ENCODE measurements at places on chromosomes 4 and X.

- DNase-seq: no peak
Observed at GRCh38 chrX:57070185-57070984, 51.0 kb downstream of the SPIN2B start.

GRCh38 chr4:15400226-15400625, 27.6 kb upstream of the C1QTNF7 start:
- DNase-seq: no peak

DNA sequence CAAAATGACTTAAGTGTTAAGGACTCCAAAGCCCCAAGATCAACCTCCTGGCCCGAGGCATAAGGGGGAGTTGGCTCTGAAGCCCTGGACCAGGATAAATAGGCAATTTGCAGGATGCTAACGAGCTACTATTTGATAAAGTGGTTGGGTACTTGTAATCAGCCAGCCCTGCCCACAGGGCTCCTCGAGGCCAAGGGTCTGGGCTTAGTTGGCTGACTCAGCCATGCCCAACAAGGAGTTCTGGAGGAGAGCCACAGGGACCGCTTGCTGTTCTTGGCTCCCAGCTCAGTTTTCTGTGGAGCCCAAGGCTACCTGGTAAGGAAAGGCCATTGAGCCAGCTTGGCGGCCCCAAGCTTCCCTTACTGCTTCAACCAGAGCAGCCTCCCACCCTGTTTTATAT, 7.8 kb downstream of the HMGB3 start:
- no peak for DNase-seq

- no peak for DNase-seq
Observed at GRCh38 chrX:7420717-7421116, 272.8 kb upstream of the PUDP start.

GRCh38 chr4:188328966-188329365, 189.7 kb downstream of the TRIML1 start:
- DNase-seq: no peak

- no peak for DNase-seq
Observed at GRCh38 chrX:11269996-11270395, 23.2 kb upstream of the AMELX start.

GRCh38 chr4:67131224-67131623, 414.1 kb downstream of the CENPC start:
- no peak for DNase-seq

DNA sequence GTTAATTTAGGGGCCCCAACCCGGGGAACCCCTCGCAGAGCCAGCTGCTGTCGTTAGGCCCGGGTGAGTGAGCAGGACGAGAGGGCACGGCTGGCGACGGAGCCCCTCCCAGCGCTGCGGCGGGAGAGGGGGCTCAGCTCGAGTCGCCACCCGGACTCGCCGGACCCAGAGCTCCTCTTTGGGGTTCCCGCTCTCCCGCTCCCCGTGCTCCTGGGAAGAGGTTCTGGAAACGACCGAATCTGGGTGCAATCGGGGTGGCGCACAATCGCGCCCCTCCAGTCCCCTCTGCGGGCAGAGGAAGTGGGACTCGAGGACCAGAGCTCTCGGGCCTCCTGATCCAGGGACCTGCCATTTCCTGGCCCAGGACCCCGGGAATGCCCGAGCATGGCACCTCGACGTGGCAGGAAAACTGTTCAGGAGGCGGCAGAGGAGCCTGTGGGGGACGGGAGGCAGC, 37.3 kb upstream of the ARAF start:
- no peak for DNase-seq

- DNase-seq: no peak
Observed at GRCh38 chr4:69058410-69059059, 37.7 kb upstream of the UGT2B7 start.

DNA sequence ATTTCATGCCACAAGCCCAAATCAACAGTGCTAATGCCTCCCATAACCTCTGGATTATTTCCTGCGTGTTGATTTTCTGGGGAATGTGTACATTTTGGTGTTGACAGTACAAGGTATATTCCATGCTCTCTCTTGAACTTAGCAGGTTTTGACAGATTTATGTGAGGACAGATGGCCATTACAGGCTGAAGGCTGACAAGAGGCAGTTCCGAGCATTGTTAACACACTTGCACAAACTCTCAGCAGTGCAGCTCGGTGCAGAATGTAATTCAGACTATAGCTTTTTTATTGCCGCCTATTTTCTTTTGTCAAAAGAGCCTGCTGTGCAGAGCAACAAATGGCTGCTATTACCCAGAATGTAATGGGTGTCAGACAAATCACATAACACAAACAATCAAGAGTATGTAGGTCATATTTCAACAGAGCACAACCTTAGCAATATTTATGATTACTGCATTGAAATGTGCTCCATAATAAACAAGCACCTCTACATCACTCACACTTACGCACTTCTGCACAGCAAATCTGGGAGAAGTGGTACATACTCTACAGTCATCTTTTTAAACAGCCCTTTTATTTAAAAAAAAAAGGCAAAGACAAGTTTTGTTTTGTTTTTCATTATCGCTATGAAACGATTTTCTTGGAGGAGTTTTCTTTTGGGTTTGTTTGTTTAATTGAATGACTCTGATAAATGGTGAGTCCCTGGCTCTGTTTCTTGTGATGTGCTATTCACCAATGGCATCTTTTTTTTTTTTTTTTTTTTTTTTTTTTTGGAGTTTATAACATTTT, 71.6 kb downstream of the PPARGC1A start:
- DNase-seq: no peak

- DNase-seq: no peak
Observed at GRCh38 chrX:117990438-117990837, 126.2 kb downstream of the KLHL13 start.

DNA sequence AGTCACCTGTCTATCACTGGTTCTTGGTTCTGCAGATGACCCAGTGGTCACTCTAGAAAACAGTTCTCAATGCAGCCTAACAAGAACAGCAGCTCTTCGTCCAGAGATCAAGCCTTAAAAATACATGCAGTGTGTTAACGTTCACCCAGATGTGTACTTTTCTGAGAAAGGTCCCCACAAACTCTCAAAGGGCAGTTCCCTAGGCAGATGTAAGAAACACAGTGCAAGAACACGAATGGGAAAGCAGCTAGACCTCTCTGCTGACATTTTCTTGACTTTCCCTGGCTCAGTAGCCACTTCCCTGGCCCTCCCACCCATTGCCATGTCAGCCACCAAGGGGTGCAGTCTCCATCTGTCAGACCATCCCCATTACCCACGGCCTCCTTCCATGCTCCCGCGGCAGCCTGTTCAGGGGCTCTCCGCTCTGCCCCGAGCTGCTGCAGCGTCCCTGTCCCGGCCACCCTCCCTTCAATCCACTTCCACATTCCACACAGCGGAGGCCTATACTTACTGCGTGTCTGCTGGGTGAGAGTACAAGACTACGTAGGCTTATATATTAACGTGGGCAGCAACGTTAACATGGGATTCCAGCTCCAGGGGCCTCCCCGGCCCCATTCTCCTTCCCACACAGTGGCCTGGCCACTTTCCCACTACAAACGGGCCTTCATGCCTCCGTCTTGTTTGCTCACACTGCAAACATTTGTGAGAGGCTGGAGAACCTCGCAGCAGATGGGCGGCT, 34.3 kb downstream of the IRF2 start:
- no peak for DNase-seq

- no peak for DNase-seq
Observed at GRCh38 chr4:86563416-86563815, 30.7 kb upstream of the PTPN13 start.

- DNase-seq: no peak
Observed at GRCh38 chr4:155819066-155819465, 47.0 kb downstream of the ASIC5 start.

DNA sequence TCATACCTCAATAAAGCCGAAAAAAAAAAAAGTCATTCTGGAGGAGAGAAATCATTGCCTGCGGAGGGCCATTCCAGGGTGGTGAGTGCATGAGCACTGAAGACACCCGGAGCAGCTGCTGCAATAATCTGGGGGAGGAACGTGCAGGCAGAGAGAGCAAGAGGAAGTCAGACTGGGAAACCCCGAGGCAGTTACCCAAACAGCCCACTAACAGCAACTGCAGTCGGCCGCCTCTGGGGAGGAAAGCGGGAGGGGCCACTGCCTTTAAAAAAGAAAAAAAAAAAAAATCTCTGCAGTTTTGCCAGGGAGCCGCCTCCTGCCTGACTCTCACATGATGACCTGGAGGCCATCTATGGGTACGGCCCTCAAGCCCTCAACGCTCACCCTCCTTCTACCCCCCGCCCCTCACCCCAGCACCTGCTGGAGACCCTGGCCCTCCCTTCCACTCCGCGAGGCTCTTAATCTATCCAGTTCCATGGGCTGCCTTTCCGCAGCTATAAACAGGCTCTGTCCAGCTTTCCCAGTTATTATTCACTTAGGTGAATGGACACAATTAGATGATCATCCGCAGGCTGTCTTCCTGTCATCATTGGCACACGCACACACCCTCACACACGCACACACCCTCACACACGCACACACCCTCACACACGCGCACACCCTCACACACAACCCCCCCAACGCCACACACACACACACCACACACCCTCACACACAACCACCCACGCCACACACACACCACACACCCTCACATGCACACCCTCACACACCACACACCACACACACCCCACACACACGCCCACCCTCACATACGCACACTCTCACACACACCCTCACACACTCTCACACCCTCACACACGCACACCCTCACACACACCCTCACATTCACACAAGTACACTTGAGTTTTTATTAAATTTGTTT, 3.4 kb upstream of the AVPR2 start:
- DNase-seq: peak; percentile 80

GRCh38 chr4:112185334-112185733, 40.1 kb downstream of the FAM241A start:
- DNase-seq: no peak
